Right renal pelvis (tissue), 4 donors: ENCODE measurements at places on chromosomes 7 and 10. TPM values are rescaled to one million over a fixed set of nuclear protein-coding genes. Genes with fewer than 3 reads are reported as not detected.

DNA sequence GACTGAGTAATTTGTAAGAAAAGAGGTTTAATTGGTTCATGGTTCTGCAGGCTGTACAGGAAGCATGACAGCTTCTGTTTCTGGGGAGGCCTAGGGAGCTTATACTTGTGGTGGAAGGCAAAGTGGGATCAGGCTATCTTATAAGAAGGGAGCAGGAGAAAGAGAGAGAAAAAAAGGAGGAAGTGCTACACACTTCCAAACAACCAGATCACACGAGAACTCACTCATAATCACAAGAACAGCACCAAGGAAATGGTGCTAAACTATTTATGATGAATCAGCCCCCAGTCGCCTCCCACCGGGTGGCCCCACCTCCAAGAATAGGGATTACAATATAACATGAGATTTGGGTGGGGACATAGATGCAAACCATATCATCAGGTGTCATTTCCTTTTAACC is 89.1 kb upstream of the KCNMA1 start:
- no peak for DNase-seq

DNA sequence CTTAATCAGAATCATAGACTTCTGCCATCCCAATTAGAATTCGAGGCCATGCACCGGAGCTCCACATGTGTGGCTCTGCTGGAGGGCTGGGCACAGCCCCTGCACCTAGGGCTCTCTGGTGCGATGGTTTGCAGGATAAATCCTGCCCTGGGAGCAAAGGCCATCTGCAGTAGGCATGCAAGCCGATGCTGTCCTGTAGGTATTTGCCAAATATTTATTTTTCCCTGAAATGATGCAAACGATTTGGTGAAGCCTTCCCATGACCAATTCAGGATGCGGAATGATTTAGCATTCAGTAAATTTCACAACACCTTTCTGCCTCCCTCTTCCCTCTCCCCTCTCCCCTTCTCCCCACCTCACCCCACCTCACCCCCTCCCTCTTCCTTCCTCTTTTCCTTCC is 170.6 kb downstream of the EBF3 start:
- DNase-seq, result no peak

- no peak for DNase-seq
These were observed 536.0 kb upstream of the STEAP1 start for GRCh38 chr7:89618274-89618673.

- DNase-seq, result no peak
These were observed 639 bp downstream of the TSPAN13 start for GRCh38 chr7:16753932-16754855.

GRCh38 chr10:6505300-6505699 is 74.8 kb downstream of the PRKCQ start:
- DNase-seq, result no peak

DNA sequence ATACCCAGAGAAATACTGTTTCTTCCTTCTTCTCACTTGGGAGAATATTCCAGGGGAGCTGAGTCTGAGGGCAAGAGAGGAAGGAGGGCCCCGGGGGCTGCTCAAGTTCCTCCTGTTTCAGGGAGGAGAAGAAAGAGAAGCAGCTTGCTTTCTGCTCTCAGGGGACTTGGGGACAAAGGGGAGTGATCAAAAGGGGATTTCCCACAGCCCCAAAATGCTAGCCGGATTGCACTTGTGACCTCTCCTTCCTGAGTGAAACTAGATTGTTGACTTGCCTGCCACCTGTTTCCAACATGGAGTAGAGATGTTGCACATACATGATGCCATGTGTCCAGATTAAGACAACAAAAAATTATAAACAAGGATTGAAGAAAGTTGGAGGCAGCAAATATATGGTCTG is 28.7 kb upstream of the PDCD4 start:
- DNase-seq, result no peak

- DNase-seq, result no peak
These were observed 90.3 kb downstream of the MICALL2 start for GRCh38 chr7:1368682-1369571.

Gene NRP1
- polyA plus RNA-seq, result 146 TPM

- DNase-seq, result no peak
These were observed 7.3 kb upstream of the ASB4 start for GRCh38 chr7:95478272-95479037.

GRCh38 chr7:73865738-73866445 is 4.9 kb downstream of the TMEM270 start:
- no peak for DNase-seq

Gene ZPBP
- 0.24 TPM for polyA plus RNA-seq

GRCh38 chr7:44914992-44915607 is 29.8 kb upstream of the PURB start:
- no peak for DNase-seq

Gene CALML5
- not detected for polyA plus RNA-seq

DNA sequence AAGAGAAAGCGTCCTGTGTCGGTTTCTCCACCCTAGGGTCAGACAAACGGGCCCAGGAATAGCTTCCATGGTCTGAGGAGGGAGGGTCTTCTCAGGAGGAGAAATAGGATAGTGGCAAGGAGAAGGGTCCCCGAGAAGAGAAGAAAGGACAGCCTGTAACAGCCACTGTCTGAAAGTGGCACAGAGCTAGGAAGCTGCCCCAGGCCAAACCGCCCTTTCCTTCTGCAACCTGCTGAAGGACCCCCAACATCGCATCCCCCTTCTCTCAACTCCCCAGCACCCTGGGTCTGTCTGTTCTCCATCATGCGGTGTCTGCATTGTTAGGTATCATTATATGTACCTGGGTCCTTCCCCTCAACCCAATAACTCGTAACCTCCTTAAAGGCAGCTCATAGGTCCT is 47.1 kb downstream of the COL17A1 start:
- no peak for DNase-seq

Gene MACROH2A2
- polyA plus RNA-seq, result 75.6 TPM

DNA sequence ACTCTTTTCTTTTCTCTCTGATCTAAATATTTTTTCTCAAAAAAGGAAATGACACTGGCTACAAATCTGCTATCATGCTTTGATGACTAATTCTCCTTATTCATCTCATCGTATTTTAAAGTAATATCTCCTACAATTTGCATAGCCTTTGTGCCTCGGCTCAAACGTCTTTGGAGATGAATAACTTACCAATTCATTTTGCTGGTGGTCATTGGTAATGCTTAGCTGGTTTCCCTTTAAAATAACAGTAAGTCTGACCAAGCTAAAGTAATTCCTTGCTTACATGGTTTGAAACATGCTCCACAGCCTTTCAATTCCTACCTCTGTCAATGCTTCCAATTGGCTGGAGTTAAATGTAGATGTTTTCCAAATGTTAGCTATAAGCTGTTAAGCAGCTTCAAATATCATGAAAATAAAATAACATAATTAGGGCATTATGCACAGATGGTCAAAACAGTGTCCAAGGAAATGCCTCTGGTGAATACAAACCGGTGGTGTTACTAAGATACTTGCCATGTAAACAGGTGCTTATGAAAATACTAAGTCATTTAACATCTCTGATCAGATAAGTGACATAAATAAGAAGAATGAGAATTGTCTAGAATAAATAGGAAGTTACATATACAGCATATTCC is 435.0 kb downstream of the POM121L12 start:
- DNase-seq, result no peak

Gene CAMK1D
- 10.8 TPM for polyA plus RNA-seq

GRCh38 chr7:42095791-42096190 is 141.2 kb downstream of the GLI3 start:
- DNase-seq, result no peak

Gene GPR26
- polyA plus RNA-seq, result not detected

- DNase-seq, result no peak
These were observed 98.8 kb upstream of the MACROH2A2 start for GRCh38 chr10:69953851-69954250.

Gene HOXA7
- 32.1 TPM for polyA plus RNA-seq

- no peak for DNase-seq
These were observed 41.8 kb downstream of the CAMK2B start for GRCh38 chr7:44283381-44284211.

DNA sequence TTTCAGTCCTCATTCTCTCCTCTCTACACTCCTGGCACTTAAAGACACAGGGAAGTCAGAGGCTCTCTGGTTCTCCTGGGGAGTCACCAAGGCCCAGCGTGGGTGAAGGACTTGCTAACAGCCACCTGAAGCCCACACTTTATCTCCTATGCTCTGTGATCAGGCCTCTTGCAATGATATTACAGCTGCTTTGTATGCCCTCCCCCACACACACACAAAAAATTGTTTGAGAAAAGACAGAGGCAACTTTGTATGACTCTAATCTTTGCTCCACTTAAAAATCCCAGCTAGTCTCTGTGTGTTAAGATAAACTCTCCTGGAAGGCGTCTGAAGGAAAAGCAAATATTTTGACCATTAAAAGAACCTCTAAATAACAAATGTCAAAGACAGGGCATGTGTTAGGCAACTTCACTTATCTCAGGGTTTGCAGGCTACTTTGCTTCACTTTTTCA is 507.2 kb downstream of the TNS3 start:
- DNase-seq, result no peak

Gene FAM13C
- polyA plus RNA-seq, result 7.2 TPM

GRCh38 chr7:14734839-14735321 is 167.7 kb downstream of the DGKB start:
- no peak for DNase-seq

Gene ABCB4
- polyA plus RNA-seq, result 2.3 TPM

Gene ANKRD2
- 0.37 TPM for polyA plus RNA-seq

GRCh38 chr7:135510592-135511183 is 786 bp upstream of the CNOT4 start:
- no peak for DNase-seq

Gene HPS1
- polyA plus RNA-seq, result 34.0 TPM

DNA sequence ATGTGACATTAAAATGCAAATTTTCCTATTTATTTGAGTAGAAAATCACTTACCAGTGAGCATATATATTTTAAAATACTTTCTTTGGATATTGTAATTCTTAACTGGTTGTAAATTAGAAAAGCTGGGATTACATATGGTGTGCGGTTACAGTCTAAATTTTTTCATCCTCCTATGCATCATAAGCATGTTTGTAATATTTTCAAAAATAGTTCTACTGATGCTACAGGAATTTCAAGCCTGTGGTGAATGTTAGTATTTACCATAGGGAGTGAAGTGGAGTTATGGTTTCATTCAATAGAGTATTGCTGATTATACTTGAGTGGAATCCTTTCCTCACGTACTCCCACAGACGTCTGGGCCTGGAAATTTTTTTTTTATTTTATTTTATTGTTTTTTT is 34.6 kb upstream of the ST7 start:
- DNase-seq, result no peak

GRCh38 chr7:25913598-25914224 is 238.3 kb upstream of the NFE2L3 start:
- DNase-seq, result no peak

DNA sequence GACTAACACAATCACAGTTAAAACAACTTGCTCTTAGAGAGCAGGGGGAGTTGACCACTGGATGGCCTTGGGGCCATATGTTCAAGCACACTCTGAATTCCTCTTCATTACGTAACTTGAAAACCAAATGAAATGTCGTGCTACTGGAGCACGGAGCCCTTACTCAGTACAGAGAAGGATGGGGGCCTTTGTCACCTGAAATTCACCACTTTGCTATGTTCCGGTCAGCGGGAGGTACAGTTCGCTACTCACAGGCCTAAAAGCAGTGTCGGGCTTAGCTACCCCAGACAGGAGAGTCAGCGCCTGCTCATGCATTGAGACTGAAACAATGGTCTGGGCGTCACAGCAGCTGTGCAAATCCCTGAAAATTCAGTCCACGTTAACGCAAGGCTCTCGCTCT is 39.6 kb downstream of the GLI3 start:
- no peak for DNase-seq

Gene TRUB1
- 41.8 TPM for polyA plus RNA-seq

Gene PRF1
- polyA plus RNA-seq, result 0.40 TPM

DNA sequence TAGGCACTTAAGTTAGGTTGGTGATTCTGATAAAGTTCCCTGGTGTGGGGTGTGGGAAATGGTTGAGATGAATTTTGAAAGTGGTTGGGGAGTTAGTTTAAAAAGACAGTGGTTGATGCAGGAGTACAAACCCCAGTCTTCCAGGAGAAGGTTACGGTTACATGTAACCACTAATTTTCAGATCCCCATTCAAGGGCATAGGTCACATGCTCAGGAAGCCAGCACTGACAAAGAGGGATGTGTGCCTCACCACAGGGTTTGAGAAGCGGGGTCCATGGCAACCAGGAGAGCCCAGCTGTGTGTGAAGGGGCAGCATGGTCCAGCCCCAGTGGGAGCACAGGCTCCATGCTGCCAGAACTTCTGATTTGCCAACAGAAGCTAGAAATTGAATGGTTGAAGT is 144.2 kb downstream of the MDFIC start:
- no peak for DNase-seq

DNA sequence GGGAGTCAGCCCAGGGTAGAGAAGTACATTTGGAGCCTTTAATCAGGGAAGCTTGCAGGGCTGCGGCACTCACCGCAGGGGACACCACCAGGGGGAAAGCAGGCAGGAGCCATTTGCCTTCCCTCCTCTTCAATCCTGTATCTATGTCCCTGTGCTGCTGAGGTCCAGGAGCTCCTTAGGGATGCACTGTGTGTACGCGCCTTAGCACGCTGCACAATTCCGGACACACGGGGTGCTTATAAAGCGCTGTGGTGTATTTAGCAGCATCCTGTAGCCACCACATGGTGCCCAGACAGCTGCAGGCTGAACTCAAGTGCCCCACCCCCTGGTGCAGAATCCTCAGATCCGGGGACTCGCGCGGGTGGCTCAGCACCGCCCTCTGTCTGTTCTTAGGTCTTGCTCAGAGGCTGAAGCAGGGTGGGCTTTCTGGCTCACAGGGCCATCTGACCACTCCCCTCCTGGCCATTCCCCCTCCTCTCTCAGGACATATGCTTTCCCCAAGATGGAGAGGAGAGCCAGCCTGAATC is 421.4 kb downstream of the SDK1 start:
- DNase-seq, result peak; percentile 10

DNA sequence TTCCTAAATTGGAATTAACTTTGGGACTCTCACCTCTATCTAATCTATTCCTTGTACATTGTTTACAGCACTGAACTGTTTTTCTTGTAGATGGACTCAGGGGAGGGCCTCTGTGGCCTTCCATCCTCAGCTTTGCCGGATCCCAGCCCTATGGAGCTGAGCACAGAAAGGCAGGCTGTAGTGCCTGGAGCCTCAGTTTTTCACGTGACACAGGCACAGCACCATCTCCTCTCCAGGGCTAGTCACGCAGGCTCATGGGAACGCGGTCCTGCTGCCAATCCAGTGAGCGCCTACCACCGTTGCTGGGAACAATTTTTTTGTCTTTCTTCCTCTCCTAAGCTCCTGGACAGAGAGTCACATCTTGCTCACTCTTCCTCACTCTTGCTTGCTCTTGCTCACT is 75.6 kb upstream of the DDC start:
- no peak for DNase-seq

Gene BMS1
- 24.4 TPM for polyA plus RNA-seq

Gene ARL3
- polyA plus RNA-seq, result 30.3 TPM

- no peak for DNase-seq
These were observed 157.4 kb downstream of the ST7 start for GRCh38 chr7:117110480-117111315.

GRCh38 chr7:82286798-82287140 is 156.8 kb downstream of the CACNA2D1 start:
- DNase-seq, result no peak
